Stimulated activated CD4-positive, alpha-beta T cell treated with anti-CD3 and anti-CD28 coated beads, TNF-alpha, amount 100 ng/mL, for 48 hours (primary cell): ENCODE measurements at places on chromosomes 11 and 22.

GRCh38 chr11:95895815-95896214 is 28.1 kb downstream of the MTMR2 start:
- no peak for DNase-seq

GRCh38 chr11:92511522-92512203 is 287.0 kb downstream of the FAT3 start:
- no peak for DNase-seq

DNA sequence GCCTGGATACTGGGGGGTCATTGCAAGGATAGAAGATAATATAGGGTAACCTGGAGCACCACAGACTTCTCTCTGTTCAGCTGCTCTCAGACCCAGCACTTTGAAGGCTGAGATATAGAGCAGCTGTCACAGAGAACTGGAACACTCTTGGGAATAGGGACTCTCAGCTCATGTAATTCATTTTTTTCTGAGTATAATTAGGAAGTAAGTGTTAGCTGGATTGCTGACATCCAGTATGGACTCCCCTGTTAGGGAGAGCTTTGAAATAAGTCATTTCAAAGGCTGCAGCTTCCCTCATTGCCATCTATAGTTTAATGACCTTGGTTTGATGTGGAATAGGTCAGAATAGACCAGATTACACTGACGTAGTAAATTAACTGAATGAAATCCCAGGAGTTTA is 120.8 kb upstream of the POU2AF2 start:
- DNase-seq, result no peak

DNA sequence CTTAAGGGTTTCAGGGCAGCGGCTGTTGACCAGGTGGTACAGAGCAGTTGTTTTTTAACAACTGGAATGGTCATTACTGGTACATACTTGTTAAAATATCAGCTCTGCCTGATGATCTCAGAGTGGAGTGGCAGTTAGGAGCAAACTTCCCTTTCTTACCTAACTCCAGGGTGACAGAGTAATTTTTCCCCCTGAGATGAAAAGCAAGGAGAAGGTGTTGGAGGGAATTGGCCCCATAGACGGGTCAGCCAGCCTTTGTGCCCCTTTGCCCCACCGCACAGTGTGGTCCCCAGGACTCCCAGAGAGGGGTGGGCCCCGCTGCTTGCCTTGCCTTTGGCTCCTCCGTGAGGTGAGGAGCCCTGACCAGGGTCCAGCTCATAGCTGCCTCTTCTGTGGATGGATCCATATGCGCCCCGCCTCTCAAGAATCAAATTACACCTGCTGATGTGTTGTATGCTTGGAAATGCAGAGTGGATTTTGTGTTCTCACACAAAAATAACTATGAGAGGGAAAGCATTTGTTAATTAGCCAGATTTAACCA is 27.0 kb upstream of the SORL1-AS1 start:
- DNase-seq, result no peak

DNA sequence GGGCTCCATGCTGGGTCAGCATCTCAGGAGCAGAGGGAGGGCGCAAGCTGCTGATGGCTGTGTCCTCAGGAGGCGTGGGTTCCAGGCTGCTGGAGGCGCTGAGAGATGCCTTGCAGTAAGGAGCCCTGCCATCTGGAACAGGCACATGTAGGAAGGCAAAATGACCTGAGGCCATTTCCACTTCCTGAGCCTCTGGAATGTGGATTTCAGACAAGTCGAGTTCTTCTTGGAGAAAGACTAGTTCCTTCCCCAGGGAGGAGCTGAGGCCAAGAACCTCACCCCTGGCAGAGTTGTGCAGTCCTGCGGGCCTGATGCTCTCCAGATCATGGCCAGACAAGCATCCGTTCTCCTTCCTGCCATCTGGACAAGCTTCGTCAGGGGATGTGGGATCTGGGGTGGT is 19.3 kb downstream of the HPS4 start:
- no peak for DNase-seq
